ENCODE measurements at places on chromosomes 7 and 10.
A peak's percentile ranks its signal among the peaks of the same experiment; 100 is the strongest.

DNA sequence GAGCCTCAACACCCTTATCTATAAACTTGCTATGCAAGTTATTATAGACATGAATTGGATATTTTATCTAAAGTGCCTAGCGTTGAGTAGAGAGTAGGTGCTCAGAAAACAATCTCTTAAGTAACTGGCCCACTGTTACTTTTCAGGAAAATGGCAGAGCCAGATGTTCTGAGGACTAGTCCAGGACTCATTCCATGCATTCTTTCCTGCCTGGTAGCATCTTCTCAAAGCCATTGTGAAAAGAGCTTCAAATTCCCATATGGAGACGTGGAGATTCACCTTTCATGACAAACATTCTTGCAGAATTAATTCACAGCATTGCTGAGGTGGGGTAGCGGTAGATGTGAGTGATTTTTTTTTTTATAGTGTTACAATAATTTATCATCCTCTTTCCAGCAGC is 35.9 kb upstream of the ITPRID1 start:
- DNase-seq = no peak

DNA sequence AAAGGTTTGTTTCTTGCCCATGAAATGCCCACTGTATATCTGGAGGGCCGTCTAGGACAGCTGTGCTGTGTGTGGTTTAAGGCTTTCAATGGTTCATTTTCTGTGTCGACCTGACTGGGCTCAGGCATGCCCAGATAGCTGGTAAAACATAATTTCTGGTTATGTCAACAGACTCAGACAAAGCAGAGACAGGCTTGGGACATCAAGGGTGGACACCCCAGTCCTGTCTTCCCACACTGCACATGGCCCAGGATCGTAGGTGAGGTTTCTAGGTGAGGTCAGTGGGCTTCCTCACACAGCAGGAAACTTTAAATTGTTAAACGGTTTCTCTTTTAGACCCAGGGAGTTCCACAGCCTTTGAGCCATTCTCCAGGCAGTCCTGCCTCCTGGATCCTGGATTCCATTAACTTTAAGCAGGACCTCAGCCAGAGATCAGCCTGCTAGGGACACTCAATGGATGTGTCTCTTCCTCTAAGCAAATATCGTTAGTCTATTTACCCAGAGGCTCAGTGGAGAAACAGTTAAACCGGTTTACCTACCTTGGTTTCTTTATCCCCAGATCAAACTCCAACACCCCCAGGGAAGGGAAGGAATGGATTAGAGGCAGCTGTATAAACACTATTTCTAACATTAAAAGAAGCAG is 66.4 kb downstream of the ST8SIA6 start:
- DNase-seq = no peak

- no peak for DNase-seq
These were observed 162.6 kb downstream of the UBE2H start for GRCh38 chr7:129790136-129790535.

GRCh38 chr7:119228482-119228881 is 1004.0 kb downstream of the ANKRD7 start:
- DNase-seq = no peak

GRCh38 chr10:63481815-63482421 is 16.1 kb upstream of the JMJD1C start:
- DNase-seq = no peak

GRCh38 chr7:45601816-45602540 is 27.8 kb downstream of the ADCY1 start:
- DNase-seq = no peak

DNA sequence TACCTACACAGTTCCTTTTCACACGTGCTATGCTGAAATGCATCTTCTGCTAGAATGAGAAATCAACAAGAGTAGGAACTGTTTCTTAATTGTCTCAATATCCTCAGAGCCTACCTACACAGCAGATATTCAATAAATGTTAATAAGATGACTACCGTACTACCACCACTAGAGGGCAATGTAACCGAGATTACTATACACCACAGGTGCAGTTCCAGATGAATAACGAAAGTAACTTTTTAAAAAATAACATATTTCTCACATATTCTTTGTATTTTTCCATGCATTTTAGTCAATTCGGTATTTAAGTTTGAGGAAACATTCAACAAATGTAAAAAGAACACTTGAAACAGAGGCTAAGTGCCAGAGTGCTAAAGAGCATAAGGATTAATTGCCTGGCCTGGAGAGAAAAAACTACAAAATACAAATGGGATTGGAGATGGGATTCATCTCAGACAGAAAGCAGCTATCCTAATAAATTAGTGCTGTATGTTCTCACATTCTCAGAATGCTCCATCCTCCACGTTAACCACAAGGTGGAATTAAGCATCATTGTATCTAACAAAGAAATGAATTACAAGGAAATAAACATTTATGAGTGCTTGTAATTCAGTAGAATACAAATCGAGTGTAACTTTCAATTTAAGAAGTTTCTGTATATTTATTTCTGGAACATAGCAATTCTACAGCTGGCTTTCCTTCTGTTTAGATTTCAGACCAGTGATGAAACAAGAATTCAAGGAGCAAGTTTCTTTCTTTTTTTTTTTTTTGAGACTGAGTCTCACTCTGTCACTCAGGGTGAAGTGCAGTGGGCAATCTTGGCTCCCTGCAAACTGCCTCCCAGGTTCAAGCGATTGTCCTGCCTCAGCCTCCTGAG is 20.3 kb upstream of the HECTD2 start:
- peak; percentile 71 for DNase-seq

GRCh38 chr10:88032566-88032965 is 169.1 kb downstream of the PTEN start:
- DNase-seq = no peak

- no peak for DNase-seq
These were observed 127.8 kb downstream of the SH3PXD2A start for GRCh38 chr10:103727546-103727963.

DNA sequence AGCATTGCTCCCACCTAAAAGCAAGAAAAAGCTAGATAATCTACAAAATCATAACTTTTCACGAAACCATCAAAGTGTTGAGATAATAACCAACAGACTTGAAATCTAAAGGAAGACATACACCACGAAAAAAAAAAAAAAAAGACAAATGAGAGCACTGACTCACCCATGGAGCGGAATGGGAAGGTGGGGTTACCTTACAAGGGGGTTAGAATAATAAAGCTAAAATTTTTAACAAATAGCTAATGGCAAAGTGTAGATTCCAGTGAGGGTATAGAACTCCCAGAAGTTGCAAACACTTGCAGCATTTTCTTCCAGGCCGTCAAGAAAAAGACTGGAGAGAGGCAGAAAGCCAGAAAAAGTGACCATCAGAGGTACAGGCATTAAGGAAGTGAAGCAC is 27.2 kb downstream of the IPMK start:
- DNase-seq = no peak

All from CD4-positive, alpha-beta T cell treated with Interleukin-6 at 100 ng/mL for 8 hours (primary cell).